ENCODE measurements at places on chromosomes 13 and 19. TPM values are rescaled to one million over a fixed set of nuclear protein-coding genes. Genes with fewer than 3 reads are reported as not detected.

DNA sequence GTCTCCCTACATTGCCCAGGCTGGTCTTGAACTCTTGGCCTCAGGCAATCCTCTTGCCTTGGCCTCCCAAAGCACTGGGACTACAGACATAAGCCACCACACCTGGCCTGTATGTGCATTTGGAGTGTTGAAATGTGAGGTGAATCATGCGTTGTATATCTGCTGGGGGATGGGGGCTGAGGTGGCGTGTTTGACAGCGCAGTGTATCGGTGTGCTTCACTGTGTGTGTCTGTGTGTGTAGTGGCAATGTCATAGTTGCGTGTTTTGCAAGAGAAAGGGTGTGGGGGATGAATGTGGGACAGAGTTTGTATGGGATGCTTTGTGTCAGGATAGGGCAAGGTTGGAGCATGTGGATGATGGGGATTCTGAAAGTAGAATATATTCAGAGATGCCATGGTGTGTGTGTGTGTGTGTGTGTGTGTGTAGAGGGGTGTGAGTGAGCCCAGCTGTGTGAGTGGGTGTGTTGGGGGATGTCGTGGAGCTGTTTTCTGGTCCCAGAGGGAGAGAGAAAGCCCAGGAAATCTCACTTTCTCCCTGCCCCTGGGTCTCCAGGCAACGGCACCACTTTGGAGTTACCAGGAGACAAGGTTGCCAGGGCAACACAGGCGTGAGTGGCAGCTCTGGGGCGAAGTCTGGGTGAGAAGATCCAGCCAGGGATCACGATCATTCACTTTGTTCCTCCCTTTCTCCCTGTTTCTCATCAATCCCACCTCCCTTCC lies 1.1 kb upstream of the SWSAP1 start:
- DNase-seq: no peak

GRCh38 chr19:43809762-43810696 lies 7.8 kb upstream of the LYPD5 start:
- peak; percentile 70 for DNase-seq

DNA sequence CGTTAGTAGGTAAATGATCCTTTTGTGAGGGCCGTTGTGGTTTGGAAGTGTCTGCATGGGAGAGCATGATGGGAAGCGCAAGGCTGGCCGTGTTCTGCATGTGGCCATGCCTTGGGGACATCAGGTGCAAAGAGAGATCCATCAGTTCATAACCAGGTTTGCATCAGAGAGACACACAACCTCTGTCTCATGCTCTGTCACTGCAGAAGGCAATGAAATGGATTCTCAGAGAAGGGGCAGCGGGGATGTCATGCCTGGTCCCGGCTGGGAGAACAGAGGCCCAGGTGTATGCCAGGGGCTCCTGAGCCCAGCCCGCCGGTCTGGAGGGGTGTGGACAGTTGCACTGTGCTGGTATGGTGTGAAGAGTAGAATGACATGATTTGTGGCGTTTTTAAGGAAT lies 60.2 kb downstream of the GGACT start:
- no peak for DNase-seq

DNA sequence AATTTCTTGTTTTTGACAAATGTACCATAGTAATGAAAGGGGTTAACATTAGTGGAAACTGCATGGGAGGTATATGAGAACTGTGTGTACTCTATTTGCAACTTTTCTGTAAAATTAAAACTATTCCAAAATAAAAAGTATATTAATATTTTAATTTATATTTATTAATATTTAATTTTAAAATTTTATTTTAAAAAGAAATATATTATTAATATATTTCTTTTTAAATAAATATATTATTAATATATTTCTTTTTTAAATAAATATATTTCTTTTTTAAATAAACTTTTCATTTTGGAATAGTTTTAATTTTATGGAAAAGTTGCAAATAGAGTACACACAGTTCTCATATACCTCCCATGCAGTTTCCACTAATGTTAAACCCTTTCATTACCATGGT lies 101.1 kb upstream of the SLC7A1 start:
- DNase-seq: no peak

DNA sequence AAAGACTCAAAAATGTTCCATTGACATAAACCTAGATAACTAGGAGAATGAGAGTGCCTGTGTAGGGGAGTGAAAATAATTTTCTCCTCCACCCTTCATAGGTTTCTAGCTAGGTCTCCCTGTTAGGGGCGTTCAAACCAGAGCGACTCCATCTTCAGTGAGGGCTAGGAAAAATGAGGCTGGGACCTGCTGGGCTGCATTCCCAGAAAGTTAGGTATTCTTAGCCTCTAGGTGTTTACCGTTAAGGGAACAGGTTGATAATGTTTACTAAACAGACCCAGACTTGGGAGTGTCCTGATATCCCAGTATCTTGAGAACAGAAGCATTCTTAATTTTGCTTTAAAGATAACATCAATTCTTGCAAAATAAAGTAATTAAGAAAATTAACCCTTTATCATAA lies 20.1 kb downstream of the PABPC3 start:
- no peak for DNase-seq

- DNase-seq: no peak
Measured at GRCh38 chr13:59746291-59746962, 417.3 kb downstream of the DIAPH3 start.

DNA sequence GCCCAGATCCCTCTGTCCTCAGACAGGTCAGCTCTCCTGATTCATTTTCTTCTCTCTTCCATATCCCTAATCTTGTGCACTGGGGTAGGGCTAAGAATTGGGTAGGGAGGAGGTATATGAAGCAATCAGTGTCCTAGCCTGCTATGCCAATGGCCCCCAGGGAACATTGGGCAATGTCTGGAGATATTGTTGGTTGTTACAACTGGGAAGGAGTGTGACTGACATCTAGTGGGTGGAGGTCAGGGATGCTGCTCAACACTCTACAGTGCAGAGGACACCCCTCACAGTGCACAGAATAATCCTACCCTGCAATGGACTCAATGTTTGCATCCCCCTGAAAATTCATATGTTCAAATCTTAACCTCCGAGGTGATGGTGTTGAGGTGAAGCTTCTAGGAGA lies 57.5 kb downstream of the CPAMD8 start:
- no peak for DNase-seq

GRCh38 chr13:20209948-20210347 lies 17.2 kb upstream of the GJB2 start:
- DNase-seq: no peak

- peak; percentile 83 for DNase-seq
Measured at GRCh38 chr13:31038834-31039552, 106.5 kb downstream of the TEX26 start.

DNA sequence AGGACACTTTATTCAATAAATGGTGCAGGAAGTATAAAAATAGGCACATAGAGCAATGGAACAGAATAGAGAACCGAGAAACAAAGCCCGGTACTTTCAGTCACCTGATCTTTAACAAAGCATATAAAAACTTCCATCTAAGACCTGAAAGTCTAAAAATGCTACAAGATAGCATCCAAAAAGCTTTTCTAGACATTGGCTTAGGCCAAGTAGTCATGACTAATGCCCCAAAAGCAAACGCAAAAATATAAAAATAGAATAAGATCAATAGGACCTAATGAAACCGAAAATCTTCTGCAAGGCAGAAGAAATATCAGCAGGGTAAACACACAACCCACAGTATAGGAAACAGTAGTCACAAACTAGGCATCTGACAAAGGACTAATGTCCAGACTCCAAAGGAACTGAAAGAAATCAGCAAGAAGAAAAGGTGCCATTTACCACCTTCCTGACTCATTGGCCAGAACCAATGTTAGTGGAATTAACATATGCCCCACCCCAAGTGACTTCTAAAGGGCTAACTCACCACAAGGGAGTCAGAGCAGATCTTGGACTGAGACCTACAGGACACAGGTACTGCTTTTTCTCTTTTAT lies 40.8 kb upstream of the CEACAM21 start:
- DNase-seq: no peak

DNA sequence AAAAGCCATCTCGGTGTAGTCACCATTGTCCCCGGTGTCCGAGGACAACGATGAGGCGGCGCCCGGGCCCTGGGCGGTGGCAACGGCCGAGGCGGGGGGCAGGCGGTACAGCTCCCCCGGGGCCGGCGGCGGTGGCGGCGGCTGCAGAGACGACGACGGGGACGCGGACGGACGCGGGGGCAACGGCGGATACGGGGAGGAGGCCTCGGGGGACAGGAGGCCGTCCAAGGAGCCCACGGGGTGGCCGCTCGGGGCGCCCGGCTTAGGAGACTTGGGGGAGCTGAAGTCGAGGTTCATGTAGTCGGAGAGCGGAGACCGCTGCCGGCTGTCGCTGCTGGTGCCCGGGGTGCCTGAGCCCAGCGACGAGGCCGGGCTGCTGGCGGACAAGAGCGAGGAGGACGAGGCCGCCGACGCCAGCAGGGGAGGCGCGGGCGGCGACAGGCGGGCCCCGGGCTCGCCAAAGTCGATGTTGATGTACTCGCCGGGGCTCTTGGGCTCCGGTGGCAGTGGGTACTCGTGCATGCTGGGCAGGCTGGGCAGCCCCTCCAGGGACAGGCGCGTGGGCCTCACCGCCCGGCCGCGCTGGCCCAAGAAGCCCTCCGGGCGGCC lies 3.5 kb downstream of the IRS2 start:
- no peak for DNase-seq

PALM3 gene
- total RNA-seq: 2.0 TPM

BRME1 gene
- 5.3 TPM for total RNA-seq

RELB gene
- total RNA-seq: 0.78 TPM

TMEM150B gene
- total RNA-seq: not detected

SLC15A1 gene
- total RNA-seq: not detected

IGSF23 gene
- total RNA-seq: not detected

CCDC169 gene
- 2.3 TPM for total RNA-seq
